NCI-H82 (cell line): ENCODE measurements at places on chromosomes 16 and 17.
A peak's percentile ranks its signal among the peaks of the same experiment; 100 is the strongest.

DNA sequence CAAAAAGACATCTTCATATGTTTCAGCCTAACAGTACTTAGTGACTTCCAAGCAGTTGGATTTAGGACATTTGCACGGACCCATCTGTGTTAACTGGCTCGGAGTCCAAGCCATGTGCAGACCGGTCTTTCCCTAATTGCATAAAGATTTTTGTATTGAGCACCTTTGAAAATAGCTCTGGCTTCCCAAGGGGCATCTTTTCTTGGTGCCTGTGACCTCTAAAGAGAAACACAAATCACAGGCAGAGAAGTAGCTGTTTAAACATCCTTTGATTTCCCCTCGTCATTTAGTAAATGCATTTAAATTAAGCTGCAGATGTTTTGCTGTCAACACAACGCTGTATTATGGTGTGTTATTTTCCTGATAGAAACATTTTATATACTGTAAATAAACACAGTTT is 288.2 kb upstream of the SALL1 start:
- DNase-seq, result peak; percentile 71

- no peak for DNase-seq
Measured at GRCh38 chr16:30942426-30942806, 6.5 kb upstream of the ORAI3 start.

- DNase-seq, result peak; percentile 68
Measured at GRCh38 chr17:43410557-43411368, 12.0 kb downstream of the ARL4D start.

DNA sequence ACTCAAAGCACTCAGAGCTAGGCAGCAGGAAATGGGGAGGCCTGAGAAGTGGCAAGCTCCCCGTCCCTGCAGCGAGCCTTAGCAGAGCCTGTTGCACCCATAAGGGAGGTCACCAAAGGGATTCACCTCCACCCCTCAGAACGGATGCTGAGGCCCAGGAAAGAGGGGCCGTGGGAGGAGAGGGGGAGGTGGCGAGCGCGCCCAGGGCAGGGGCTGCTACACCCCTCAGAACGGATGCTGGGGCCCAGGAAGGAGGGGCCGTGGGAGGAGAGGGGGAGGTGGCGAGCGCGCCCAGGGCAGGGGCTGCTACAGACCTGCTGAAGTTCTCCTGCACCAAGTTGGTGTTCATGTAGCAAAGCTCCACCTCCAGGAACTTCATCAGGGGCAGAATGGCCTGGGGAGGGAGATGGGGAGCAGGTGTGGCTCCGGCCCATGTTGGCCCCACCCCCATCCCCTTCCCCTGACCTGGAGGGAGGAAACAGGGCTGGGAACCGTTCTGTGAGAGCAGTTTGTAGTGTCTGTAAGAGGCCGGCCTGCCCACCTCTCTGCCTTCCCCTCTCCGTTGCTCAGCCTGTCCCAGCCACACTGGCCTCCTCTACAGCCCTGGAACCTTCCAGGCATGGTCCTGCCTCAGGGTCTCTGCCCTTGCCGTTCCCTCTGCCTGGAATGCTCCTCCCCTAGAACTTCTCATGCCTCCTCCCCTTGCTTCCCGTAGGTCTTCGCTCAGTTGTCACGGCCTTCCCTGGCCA is 11.4 kb downstream of the UNC13D start:
- peak; percentile 30 for DNase-seq

GRCh38 chr17:76816590-76817135 is 51.5 kb upstream of the MGAT5B start:
- peak; percentile 79 for DNase-seq

DNA sequence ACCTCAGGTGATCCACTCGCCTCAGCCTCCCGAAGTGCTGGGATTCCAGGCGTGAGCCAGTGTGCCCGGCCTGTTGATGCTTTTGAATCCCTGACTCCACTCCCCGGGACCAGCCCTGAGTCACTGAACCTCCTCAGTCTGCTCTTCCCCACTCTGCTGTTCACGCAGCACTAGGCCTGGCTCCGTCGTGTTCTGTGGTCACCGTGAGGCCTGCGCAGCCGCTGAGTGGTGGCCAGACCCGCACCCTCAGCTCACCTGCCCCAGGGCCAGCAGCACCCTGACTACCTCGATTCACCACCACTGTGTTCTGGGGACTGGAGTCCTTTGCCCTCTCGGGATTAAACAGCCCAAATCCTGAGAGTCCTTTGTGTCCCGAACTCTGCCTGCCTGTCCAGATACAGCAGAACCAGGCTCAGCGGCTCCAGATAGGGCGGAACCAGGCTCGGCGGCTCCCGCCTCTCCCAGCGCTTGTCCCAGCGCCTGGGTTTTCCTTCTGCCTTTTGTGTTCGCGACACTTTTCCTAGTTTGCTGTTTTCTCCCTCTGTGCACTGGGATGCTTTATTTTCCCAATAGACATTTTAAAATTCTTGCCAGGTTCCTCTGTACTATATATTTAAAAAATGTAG is 58.6 kb upstream of the ENDOV start:
- DNase-seq, result no peak

DNA sequence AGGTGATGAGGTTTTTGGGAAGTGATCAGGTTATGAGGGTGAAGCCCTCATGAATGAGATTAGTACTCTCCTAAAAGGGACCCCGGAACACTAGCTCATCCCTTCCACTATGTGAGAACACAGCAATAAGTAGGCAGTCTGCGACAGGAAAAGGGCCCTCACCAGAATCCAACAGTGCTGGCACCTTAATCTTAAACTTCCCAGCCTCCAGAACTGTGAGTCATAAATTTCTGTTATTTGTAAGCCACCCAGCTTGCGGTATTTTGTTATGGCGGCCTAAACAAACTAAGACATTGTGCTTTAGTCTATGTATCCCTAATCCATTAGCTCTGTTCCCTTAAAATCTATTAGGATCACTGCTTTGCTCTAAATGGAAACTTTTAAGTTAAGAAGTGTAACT is 8.5 kb downstream of the SLFN12 start:
- DNase-seq, result no peak

- no peak for DNase-seq
Measured at GRCh38 chr16:20042848-20043247, 30.8 kb downstream of the GPR139 start.

DNA sequence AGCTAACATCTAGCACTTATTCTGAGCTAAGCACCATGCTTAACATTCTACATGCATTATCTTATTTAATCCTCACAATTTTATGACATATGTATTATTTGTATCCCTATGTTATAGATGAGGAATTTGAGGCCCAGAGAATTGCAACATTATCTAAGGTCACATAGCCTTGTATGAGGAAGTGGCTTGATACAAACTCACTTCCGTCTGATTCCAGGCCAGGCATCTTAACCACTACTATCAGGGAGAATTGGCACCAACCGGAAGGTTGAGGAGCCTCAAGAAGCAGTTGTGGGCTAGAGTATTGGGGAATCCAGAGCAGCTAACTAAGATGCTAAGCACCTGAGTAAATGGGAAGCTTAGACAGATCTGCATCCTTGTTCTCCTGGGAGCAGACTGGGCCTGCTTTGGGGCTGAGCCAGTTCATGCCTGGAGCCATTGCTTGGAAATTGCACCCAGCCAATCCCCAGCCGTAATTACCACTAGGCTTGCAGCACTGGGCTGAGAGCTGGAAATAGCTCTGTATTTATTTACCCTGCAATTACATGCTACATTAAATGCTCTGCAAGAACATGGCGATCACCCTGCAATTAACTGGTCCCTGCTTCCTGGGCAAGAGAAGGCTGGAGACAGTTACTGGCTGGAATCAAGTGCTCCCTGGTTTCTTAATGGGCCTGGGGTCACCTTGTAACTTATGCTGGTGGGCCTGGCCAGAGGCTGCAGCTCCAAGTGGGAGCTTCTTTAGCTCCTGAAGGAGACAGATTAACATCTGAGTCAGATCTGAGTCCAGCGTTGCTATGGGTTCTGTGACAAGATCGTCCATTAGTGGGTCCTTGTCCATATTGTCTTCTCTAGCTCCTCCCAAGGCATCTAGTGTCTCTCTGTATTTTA is 273.1 kb upstream of the CCL2 start:
- no peak for DNase-seq

- DNase-seq, result no peak
Measured at GRCh38 chr17:34368946-34369500, 6.0 kb upstream of the CCL1 start.

- DNase-seq, result peak; percentile 51
Measured at GRCh38 chr17:2335726-2336214, 487 bp downstream of the TSR1 start.

DNA sequence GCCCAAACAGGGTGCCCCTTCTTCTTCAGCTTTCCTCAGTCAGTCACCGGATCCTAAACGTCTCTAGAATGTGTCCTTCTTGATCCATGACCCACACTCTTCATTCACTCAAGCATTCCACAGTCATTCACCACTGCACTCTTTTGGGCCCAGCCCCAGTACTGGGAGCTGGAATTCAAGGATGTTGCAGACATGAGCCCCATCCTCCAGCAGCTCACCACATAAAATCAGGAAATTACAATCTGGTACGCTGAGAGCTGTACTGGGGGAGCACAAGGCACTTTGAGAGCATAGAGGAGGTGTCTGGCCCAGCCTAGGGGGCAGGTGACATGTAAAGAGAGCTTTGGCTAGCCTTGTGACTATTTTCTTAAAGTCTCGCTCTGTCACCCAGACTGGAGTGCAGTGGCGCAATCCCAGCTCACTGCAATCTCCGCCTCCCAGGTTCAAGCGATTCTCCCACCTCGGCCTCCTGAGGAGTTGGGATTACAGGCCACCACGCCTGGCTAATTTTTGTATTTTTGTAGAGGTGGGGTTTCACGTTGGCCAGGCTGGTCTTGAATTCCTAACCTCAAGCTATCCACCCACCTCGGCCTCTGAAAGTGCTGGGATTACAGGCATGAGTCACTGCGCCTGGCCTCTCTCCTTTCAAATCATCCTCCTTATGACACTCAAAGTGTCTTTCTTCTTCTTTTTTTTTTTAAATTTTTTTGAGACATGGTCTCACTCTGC is 18.7 kb downstream of the CES4A start:
- DNase-seq, result no peak

- DNase-seq, result peak; percentile 41
Measured at GRCh38 chr17:79136596-79136995, 62.0 kb downstream of the ENGASE start.

DNA sequence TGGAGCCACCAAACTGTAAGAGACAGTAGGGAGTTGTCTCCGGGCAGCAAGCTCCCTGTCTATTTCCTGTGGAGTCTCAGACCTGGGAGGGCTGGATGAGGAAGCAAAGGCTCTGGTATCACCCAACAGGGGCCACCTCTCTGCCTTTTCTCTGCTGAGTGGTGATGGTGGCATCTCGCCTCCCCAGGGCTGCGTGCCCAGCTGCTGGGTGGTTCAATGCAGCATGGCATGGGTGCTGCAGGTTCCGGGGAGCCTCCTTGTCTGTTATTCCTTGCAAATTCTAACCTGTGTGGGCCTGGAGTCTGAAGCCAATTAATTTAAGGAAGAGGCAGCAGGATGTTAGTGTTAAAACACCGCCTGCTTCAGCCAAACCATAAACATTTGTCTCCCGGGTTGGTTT is 78.2 kb downstream of the CCDC182 start:
- DNase-seq, result no peak

DNA sequence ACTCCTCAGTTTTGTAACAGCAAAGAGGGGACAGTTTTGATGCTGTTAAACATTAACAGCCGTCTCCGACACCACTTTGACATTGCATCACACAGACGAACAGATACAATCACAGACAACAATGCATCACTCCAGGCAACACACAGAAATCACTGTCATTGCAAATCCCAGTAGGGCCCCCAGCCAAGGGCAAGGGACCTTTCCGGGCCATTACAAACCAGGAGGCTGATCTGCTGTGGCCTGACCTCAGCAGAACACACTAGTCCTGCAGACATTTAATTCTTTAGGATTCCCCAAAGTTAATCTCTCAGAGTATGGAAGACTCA is 136.2 kb upstream of the RCVRN start:
- DNase-seq, result no peak

GRCh38 chr16:54360681-54361080 is 74.1 kb upstream of the IRX3 start:
- DNase-seq, result no peak

DNA sequence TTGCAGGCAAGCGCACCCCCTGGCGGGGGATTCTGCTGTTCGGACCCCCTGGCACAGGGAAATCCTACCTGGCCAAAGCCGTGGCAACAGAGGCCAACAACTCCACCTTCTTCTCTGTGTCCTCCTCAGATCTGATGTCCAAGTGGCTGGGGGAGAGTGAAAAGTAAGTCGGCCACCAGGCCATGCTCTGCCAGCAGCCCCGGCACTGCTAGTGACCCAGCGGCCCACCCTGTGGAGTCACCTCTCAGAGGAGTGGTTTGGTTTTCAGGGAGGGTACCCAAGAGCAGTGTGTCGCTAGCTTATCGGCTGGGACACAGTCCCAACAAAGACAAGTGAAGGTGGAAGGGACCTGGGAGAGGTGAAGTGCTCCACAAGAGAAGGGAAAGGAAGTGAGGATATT is 8.2 kb downstream of the VPS4A start:
- no peak for DNase-seq

GRCh38 chr17:73292031-73292531 is 19.7 kb downstream of the CDC42EP4 start:
- DNase-seq, result no peak

DNA sequence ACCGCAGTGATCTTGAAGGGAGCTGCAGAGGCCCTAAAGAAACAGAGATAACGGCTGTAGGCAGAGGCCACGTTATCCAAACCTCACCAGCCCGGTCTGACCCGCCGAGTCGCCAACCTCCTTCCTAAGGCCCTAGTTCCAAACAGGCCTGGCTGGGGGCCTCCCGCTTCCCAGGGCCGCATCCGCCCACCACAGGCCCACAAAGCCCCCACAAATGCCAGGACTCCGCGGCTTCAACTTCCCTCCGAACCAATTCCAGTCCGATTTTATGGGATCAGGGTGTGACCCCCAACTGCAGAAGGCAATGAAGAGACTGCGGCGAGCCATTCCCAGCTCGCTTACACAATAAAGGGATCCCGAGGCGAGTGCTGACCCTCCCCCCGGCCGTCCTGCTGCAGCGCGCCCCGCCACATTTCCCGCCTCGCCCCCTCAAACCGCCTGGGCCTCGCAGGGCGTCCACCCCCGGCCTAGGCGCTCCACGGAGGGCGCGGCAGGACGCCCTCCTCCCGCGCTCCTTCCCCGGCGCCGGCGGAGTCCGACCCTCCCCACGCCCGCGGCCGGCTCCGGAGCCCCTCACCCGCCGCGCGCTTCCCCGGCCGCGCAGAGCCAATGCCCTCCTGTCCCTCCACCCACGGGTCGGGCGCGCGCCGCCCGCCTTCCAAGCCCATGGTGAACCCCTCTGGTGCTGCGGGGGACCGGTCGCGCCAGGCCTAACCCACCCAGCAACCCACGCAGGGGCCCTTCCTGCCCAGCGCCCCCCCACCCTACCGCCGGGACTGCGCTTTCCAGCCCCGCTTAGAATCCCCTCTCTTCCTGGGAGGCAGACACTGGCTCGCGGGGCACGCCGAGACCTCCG is 926 bp downstream of the MYH10 start:
- peak; percentile 70 for DNase-seq

DNA sequence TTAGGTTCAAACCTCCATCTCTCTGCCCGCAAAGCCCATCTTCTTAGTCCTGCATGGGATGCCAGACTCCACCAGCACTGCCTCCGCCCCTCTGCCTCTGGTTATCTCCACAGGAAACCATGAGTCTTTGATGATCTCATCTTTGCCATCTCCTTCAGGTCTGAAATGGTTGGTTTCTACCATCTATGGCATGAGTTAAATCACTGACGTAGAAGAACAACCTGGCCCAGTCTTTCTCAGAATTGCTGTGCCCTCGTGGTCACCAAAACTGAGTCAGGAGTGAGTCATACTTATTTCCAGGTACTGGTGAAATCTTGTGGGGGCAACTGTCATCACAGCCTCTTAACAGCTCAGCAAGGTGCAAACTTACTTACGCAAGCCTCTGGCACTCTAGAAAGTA is 468.7 kb upstream of the C16orf82 start:
- no peak for DNase-seq
